Liver (tissue), 10 donors: ENCODE measurements at places on chromosomes 4 and X.
A peak's percentile ranks its signal among the peaks of the same experiment; 100 is the strongest.

DNA sequence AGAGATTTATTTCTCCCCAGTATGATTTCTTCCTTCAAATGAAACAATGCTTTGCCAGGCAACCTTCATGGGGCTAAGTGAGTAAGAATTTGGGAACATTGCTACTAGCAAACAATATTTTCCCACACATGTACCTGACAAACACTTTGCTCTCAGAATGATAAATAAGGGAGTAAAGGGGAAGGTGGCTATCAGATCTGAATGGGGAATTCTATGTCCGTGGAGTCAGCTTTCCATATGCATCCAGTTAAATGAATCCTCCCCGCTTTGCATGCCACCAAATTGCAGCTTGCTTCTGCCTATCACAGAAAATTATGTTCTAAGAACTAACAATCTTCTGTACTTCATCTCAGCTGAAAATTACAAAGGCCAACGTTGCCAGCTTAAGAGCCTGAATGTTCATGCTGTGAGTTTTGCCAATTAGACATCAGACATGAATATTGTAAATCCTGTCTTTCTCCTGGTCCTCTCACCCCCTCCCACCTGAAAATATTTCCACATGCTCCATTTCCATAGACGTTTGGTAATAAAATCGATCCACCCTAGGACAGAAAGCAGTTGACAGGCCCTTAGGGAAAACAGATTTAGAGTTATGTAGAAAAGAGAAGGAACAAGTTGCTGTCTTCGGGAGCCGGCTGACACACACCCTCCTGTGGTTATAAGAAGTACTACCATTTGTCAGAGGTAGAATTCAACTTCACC, 6.3 kb downstream of the MEPE start:
- no peak for DNase-seq

- peak; percentile 34 for DNase-seq
Measured at GRCh38 chrX:3638280-3638873, 75.1 kb downstream of the PRKX start.

DNA sequence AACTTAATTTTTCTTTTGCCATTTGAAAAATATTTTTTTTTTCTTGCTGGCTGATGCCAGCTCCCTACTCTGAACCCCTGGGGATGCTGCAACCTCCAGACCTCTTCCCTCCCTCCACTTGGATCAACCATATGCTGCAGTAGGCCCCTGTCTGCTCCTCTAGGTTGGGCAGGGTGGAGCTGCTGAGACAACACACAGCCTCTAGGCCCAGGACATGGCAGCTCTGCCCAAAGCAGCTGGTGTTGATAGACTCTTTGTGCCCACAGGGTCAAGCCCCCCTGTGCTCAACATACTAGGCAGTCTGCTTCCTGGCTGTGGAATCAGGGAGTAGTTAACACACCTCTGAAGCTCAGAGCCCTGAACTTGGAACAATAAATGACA, 19.9 kb upstream of the CLNK start:
- no peak for DNase-seq

GRCh38 chr4:114249976-114250375, 270.5 kb upstream of the ARSJ start:
- no peak for DNase-seq

GRCh38 chr4:173758132-173758531, 228.1 kb upstream of the HAND2 start:
- no peak for DNase-seq

DNA sequence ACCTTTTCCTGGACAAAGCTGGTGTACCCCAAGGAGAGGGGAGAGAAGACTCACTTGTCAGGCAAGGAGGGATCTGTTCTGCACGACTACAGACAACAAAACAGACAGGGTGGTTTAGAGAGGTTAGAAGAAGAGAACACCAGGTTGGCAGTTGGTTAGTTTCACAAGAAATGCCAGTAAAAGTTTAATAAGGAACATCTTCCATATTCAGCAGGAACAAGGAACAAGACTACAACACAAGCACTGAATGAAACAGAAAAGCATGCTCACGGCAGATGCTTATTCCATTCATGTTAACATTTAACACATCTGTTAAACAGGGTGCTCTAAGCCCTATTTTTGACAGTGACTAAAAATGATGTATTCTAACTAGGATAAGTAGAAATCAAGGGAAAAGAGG, 158.2 kb downstream of the WDFY3 start:
- DNase-seq: no peak

GRCh38 chr4:114658179-114658578, 59.6 kb downstream of the UGT8 start:
- DNase-seq: no peak

DNA sequence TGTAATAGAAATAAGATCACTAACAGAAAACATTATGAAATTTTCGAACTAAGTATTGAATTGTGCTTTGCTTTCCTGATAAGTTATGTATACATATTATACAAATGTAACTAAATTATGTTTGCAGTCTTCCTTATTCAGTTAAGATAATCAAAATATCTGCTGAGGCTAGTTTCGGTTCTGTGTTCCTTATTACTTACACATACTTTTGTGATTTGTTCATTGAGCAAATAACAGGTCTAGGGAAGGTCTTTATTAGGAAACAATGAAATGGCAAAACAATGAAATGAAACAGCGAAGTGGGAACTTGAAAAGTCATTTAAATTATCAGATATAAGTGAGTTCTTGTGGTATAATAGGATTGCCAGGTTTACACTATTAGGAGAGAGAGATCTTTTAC, 352.4 kb downstream of the GRIA2 start:
- no peak for DNase-seq

GRCh38 chrX:41912923-41913322, 10.4 kb downstream of the CASK start:
- no peak for DNase-seq

DNA sequence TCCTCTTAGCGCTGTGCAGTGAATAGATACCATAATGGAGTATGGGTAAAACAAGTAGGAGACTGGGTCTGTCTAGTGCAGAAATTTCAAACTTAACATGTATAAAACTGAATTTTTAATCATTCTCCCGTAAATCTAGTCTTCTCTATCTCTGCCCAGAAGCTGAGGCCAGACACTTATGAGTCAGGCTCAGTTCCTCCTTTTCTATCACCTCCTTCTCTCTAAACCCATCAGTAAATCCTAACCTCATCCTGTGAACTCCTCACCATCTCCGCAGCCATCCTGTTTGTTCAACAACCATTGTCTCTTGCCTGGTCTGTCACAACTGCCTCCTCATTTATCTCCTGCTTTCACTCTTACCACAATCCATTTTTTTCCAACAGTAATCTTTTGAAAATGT, 19.8 kb upstream of the SGMS2 start:
- no peak for DNase-seq

- no peak for DNase-seq
Measured at GRCh38 chrX:41664375-41664901, 24.3 kb upstream of the GPR34 start.

- no peak for DNase-seq
Measured at GRCh38 chr4:184255361-184255760, 37.7 kb upstream of the ENPP6 start.

DNA sequence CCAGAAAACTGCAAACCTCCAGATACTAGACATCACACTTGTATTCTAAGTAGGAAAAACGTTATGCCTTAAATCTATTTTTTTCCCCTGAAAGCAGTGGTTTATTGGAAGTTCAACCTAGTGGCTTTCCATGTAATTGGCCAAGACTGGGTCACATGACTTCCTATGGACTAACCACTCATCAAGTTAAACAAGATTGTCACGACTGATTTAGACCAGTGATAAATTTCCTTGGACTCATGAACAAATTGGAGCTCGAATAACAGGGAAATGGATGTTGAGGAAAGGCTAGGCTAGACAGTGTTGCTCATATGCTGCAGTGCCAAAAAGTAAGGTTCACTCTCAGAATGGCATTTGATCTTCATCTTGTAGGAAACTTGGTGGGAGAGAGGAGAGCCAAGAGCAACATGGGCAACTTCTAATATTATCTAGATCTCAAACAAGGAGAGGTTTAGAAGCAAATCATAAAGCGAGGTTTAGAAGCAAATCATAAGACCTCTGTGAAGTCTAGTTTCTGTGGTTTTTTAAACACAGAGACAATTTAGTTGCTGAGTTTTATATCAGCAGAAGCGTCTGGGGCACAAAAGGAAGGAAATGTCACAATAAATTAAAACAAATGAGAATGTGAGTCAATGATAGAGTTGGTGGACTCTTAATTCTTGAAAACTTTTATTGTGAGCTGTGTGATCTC, 165.6 kb upstream of the BOD1L1 start:
- no peak for DNase-seq

- DNase-seq: no peak
Measured at GRCh38 chr4:17077105-17077504, 178.7 kb upstream of the LDB2 start.

DNA sequence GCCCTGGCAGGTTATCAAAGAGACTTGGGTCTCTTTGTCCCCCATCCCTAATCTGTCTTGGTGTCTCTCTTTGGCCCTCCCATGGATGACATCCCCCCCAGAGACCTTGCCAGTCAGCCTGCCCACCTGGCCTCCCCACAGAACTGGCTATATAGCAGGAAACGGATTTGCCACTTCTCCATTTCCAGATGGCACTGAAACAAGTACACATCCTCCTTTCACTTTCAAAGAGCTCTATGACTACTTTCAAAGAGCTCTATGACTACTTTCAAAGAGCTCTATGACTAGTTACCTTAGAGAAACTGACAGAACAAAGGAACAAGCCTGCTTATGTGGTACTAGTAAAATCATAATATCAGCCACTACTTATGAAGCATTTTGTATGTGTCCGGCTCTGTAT, 175.3 kb downstream of the MAML3 start:
- DNase-seq: no peak

GRCh38 chr4:140188975-140189374, 35.0 kb upstream of the MAML3 start:
- no peak for DNase-seq

DNA sequence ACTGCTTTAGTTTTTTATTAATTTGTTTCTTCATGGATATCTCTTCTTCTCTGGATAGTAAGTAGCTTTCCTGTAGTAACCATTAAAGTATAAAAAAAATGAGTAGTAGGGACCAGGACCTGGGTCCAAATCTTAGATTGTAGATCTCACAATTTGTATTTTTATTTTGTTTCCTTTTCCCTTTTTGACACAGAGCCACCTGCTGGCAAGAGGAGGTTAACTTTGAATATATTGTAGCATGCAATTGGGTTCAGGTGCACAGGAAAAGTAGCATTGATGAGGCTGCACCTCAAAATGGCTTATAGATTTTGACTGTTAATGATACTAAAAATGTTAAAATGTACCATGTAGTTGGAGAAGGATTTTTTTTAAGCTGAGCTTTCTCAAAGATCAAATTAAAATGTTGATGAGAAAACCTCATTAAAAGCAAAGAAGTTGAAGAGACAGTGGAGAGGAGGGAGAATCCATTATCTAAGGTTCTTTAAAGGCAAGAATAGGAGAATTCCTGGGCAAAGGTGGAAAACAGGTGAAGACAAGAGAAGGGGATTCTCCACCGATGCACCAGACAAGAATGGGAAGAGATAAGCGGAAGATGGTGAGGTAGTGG, 48.3 kb upstream of the HPGDS start:
- no peak for DNase-seq

GRCh38 chr4:97252615-97253154, 890.6 kb downstream of the STPG2 start:
- DNase-seq: no peak

DNA sequence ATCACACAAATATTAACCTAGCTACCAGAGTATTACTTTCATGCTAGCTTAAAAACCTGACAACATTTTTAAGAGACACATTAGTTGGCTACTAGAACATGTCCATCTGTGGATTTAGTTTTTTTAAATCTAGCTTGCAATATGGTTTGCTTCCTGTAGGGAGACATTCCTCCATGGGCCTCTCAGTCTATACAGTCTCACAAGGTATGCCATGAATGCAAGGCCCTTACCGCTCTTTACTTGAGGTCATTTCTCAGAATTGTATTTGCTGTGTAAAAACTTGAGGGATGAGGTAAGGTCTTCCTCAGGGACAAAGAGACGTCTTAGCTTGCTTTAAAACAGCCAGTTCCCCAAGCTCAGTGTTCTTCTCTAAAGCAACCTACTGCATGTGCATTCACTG, 26.9 kb downstream of the UBA6 start:
- DNase-seq: no peak

DNA sequence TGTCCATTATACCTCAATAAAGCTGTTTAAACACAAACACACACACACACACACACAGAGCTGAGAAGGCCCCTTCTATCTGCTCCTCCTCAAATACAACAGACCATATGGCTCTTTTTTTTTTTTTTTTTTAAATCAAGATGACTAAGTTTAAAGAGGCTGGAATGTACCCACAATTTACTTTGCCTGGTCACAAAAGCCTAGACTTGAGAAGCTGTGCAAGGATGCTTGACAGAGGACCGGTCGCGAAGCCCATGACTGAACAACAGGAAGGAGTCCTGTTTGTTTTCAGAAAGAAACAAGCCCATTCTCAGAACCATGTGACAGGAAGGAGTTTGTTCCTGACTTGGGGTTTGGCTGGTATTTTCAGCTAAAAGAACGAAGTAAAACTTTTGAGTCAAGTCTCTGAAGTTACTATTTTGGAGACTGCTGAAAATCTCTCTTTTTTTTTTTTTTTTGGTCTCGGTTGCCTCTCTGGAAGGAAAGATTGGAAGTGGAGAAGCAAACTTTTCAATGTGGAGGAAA, 650.9 kb upstream of the TENM3 start:
- no peak for DNase-seq

DNA sequence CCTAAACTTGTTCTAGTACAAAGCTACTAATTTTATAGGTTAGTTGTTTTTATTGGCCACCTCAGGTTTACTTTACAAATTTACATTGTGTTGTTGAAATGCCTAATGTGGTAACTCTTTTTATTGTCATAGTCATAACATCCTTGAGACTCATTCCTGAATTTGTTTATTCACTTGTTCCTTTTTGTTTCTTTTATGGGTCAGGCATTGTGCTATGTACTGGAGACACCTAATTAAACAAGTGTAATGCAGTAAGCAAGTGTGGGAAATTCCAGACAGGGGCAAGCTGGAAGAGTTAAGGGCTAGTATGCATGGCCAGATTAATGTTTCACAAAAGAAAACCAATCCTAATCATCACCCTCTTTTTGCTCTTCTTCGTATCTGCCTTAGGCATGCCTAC, 30.5 kb upstream of the TTC29 start:
- no peak for DNase-seq
